Heart right ventricle (tissue), 16 donors: ENCODE measurements at places on chromosomes 12 and 14. TPM values are rescaled to one million over a fixed set of nuclear protein-coding genes. Genes with fewer than 3 reads are reported as not detected.
A peak's percentile ranks its signal among the peaks of the same experiment; 100 is the strongest.

DNA sequence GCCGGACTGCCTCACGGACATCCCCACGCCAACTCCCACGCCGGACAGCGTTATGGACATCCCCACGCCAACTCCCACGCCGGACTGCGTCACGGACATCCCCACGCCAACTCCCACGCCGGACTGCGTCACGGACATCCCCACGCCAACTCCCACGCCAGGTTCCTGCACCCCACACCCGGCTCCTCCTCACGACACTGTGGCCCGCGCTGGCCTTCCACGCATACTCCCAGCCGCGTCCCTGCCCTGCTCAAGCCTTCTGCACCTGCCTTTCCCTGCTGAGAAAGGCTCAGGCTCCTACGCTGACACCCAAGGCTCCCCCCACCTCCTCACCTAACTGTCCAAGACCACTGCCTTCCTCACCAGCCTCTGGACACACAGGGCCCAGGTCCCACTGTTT lies 9.7 kb downstream of the CACNA2D4 start:
- no peaks in the 10 kb centered on the region for H3K36me3 ChIP-seq
- no peaks in the 10 kb centered on the region for H3K4me1 ChIP-seq
- H3K27ac ChIP-seq: no peak overlapping the region
- H3K4me3 ChIP-seq: no peak overlapping the region
- peaks cover 5% of the 10 kb centered on the region for H3K27me3 ChIP-seq

- H3K27me3 ChIP-seq: peaks cover 76% of the 10 kb centered on the region
- peaks cover 41% of the 10 kb centered on the region for H3K4me1 ChIP-seq
- peak; percentile 26 for DNase-seq
- no peaks in the 10 kb centered on the region for H3K36me3 ChIP-seq
- peak overlapping the region; percentile 60 for H3K4me3 ChIP-seq
Measured at GRCh38 chr12:48002773-48003218, 1.5 kb downstream of the COL2A1 start.

DNA sequence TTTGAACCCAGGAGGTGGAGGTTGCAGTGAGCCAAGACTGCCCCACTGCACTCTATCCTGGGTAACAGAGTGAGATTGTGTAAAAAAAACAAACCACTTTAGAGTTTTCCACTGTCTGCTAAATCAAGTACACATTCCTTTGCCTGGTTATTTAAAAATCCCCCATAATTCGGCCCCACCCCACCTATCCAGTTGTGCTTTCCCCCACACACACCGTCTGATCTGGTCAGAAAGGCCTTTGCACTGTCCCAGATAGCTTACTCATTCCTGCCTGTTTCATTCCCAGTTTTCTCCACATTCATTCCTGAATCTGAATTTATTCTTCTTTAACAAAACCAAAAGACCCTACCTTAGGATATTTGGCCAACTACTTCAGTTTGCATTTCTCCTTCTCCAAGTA lies 29.5 kb downstream of the NINJ2 start:
- H3K36me3 ChIP-seq: no peaks in the 10 kb centered on the region
- no peak overlapping the region for H3K4me3 ChIP-seq
- H3K27me3 ChIP-seq: no peaks in the 10 kb centered on the region

DNA sequence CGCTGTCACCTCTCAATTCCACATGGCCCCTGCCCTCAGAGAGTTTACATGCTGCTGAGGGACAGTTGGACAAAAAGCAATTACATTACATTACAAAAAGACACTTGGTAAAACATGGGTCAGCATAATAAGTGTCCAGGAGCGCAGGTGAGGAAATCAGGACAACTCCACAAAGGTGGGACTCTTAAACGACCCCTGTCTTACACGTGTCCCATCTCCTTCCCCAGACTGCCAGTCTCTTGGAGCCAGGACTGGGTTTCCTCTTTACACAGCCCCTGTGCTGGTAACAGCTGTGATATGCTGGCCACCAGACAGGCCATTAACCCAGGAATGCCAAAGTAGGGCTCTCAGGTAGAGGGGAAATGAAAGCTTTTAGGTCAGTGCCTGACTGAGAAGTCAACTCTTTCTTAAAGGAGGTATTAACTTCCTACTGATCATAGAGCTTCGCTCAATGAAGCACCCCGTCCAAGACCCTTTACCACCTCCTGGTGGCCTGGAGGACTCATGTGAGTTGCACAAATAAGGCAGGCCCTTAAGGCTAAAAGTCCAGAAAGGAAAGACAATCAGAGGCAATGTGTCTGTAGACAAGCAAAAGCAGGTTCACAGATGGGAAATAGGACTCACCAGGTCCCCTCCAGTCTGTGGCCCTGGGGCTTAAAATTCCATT lies 55.5 kb downstream of the ANO2 start:
- H3K4me3 ChIP-seq: no peak overlapping the region
- no peaks in the 10 kb centered on the region for H3K4me1 ChIP-seq
- DNase-seq: no peak
- no peaks in the 10 kb centered on the region for H3K36me3 ChIP-seq
- no peak overlapping the region for H3K27ac ChIP-seq

DNA sequence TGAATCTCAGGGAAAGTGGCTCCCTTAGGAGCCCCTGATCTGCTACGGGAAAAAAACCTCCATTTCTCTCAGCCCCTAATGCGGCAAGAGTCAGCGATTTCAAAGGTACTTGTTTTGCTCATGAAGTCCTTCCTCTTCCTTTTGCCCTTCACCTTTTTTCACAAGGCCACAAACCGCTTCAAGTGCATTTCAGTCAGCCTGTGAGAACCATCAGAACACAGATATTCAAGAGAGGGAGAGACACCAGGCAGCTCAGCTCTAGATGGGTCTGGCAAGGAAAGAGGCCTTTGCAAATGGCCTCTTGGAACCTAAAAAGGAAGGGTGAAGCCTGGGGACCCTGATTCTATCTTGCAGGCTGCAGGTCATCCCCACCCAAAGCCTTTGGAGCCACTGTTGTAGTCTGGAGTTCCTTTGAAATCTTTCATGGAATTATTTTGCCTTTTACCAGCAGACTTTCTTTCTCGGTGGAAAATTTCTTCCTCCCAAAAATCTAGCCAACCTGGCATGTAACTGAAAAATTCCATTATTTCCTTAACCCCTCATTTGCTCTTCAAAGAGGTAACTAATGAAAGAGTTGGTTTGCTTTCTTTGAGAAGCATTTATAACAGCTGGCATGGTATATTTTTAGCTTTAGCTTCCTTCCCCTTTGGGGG lies 145.0 kb downstream of the SAMD4A start:
- no peaks in the 10 kb centered on the region for H3K36me3 ChIP-seq
- peak overlapping the region; percentile 1 for H3K4me3 ChIP-seq
- no peaks in the 10 kb centered on the region for H3K27me3 ChIP-seq
- DNase-seq: no peak
- peaks cover 98% of the 10 kb centered on the region for H3K4me1 ChIP-seq

DNA sequence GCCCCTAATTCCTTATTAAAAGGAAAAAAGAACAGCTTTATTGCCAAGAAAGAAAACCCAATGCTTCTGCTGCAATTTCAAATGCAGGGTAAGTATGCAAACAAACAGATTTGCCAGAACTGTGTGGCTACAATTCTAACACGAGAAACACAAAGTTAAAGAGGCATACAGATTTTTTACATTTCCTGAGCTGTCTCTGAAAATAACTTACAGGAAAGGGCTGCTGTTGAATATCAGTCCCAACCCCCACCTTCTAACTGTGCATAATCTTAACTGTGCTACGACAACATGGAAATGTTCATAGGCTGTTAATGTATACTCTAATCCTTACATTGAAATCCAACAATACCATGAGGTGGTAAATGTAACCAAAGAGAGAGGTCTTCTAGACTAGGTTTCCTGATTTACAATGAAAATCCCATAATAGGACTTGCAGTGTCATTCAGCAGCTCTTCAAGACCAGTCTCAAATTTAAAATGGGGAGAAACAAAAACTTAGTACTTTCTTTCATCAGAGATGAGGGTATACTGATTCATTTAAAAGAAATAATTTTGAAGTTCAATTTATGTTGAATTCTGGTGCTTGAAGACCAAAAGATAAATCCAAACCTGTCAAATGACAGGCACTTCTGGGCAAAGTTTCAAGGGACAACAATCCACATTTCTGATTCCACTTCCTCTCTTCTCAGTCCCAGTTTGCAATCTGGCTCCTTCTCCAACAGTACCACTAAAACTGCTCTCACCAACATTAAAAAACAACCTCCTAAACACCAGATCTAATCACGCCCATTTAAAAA lies 14.4 kb downstream of the FGD6 start:
- H3K4me1 ChIP-seq: peaks cover 77% of the 10 kb centered on the region
- DNase-seq: no peak
- no peak overlapping the region for H3K4me3 ChIP-seq

DNA sequence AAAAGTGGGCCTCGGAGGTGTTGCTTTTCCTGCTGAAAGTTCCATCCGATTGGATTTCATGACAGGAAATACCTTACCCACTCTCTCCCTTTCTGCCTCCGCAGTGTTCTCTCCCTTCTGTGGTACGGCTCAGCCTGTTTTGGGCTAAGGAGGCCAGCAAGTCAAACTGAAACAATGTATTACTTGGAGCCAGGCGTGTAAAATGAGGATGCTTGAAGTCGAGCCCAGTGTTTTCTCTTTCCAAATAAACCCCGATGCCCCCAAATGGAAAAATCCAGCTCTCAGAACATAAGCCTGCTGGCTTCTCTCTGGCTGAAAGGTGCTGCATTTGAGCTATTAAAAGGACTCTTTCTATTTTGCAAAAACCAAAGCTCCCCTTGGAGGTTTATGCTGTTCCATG lies 124.7 kb downstream of the ZNF664 start:
- H3K27me3 ChIP-seq: no peaks in the 10 kb centered on the region
- no peak overlapping the region for H3K27ac ChIP-seq
- H3K36me3 ChIP-seq: no peaks in the 10 kb centered on the region
- H3K4me3 ChIP-seq: no peak overlapping the region

DNA sequence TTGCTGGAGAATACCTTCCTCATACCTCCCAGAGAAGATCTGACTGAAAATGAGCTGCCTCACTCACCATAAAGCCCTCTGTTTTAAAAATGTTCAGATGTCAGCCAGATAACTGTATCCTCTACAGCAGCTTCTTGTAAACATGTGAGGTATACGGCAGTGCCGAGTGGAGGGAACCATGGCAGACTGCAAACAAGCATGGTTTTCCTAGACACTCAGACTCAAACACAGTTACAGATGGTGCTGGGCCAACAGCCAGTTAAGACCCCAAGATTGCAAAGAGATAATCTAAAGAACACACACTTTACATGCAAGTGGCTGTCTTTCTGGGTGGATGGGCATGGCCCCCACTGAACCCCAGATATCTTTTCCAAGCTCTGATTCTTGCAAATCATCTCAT lies 16.6 kb upstream of the CCDC177 start:
- no peak overlapping the region for H3K27ac ChIP-seq
- no peaks in the 10 kb centered on the region for H3K27me3 ChIP-seq
- H3K4me1 ChIP-seq: no peaks in the 10 kb centered on the region

DNA sequence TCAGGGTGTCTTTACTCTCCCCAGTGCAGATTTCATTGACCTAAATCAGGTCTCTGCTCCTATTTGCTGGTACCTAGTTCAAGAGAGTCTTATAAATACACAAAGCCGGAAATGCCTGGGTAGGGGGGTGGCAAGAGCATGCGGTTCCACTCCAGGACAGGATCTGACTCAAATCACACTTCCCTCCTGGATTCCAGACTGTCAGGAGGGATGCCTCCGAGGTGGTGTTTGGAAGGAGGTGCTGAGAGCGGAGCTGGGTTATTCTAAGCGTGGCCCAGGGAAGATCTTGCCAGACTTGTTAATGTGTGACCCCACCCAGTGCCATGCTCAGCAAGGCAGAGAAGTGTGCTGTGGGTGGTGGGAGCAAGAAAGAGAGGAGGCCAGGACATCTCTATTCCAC lies 49.8 kb downstream of the B4GALNT3 start:
- H3K27ac ChIP-seq: peak overlapping the region; percentile 1
- no peaks in the 10 kb centered on the region for H3K27me3 ChIP-seq
- H3K36me3 ChIP-seq: no peaks in the 10 kb centered on the region
- DNase-seq: no peak
- H3K4me1 ChIP-seq: peaks cover 16% of the 10 kb centered on the region

GRCh38 chr12:12538535-12538934 lies 24.1 kb downstream of the DUSP16 start:
- no peak overlapping the region for H3K27ac ChIP-seq
- H3K27me3 ChIP-seq: no peaks in the 10 kb centered on the region
- DNase-seq: no peak
- peaks cover 37% of the 10 kb centered on the region for H3K4me1 ChIP-seq

- no peaks in the 10 kb centered on the region for H3K4me1 ChIP-seq
- H3K27me3 ChIP-seq: no peaks in the 10 kb centered on the region
- no peak overlapping the region for H3K4me3 ChIP-seq
- no peak for DNase-seq
- no peaks in the 10 kb centered on the region for H3K36me3 ChIP-seq
Measured at GRCh38 chr12:81245458-81245857, 167.6 kb downstream of the ACSS3 start.

- H3K4me1 ChIP-seq: no peaks in the 10 kb centered on the region
- H3K4me3 ChIP-seq: no peak overlapping the region
- no peak for DNase-seq
- no peaks in the 10 kb centered on the region for H3K27me3 ChIP-seq
Measured at GRCh38 chr14:86596024-86596423, 1066.1 kb downstream of the FLRT2 start.

- H3K27ac ChIP-seq: no peak overlapping the region
- H3K4me3 ChIP-seq: no peak overlapping the region
- H3K4me1 ChIP-seq: peaks cover 16% of the 10 kb centered on the region
- no peaks in the 10 kb centered on the region for H3K36me3 ChIP-seq
- no peak for DNase-seq
Measured at GRCh38 chr12:108516511-108517275, 1.6 kb downstream of the FICD start.

Gene CD4
- 9.6 TPM for total RNA-seq

Gene LMO3
- total RNA-seq: 1.2 TPM

Gene MFAP5
- 53.0 TPM for total RNA-seq

Gene FOXM1
- total RNA-seq: 0.56 TPM

Gene KRT79
- total RNA-seq: not detected
